ENCODE measurements at places on chromosomes 7 and 10.

DNA sequence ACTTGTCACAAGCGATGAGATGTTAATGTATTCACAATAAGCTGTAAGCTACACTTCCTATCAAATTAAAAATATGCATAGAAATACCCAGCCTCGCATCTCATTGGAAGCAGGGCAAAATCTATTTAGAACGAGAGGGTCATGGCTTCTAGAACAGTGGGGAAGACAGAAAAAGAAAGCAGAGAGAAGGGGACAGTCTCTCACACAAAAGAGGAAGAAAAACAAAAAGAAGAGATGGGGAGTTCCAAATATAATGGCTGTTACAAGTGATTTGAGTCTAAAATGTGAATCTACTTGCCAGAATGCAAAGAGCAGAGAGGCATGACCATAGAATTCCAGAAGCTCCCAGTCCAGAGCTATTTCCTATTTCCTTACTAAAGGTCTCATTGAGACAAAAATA is 13.8 kb downstream of the LRRN3 start:
- H3K4me1 ChIP-seq, result peaks cover 23% of the 10 kb centered on the region
- no peaks in the 10 kb centered on the region for H3K36me3 ChIP-seq
- no peak for DNase-seq
- no peak overlapping the region for H3K4me3 ChIP-seq
- no peaks in the 10 kb centered on the region for H3K27me3 ChIP-seq

DNA sequence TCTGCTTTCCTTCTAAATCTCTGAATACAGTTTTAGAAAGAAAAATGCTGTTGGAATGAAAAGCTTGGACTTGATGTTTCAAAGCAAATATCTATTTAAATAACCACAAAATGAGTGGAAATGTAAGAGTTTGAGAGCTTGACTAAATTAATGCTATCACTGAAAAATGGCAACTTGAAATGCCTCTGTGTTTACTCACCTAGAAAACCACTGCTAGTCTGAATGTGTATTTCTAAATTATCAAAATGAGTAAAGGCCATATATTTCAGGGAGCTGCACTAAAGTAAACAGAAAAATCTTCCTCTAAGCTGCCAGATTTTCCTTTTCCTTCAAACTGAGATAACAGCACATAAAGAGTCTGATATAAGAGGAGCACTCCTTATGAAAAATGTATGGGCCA is 87.9 kb downstream of the DPY19L1 start:
- H3K4me3 ChIP-seq, result no peak overlapping the region
- H3K4me1 ChIP-seq, result peaks cover 7% of the 10 kb centered on the region
- H3K27me3 ChIP-seq, result no peaks in the 10 kb centered on the region
- no peaks in the 10 kb centered on the region for H3K36me3 ChIP-seq

GRCh38 chr7:93799750-93800357 is 90.7 kb downstream of the TFPI2 start:
- DNase-seq, result peak; percentile 44
- no peaks in the 10 kb centered on the region for H3K27me3 ChIP-seq
- H3K36me3 ChIP-seq, result no peaks in the 10 kb centered on the region
- H3K27ac ChIP-seq, result no peak overlapping the region
- no peaks in the 10 kb centered on the region for H3K4me1 ChIP-seq

DNA sequence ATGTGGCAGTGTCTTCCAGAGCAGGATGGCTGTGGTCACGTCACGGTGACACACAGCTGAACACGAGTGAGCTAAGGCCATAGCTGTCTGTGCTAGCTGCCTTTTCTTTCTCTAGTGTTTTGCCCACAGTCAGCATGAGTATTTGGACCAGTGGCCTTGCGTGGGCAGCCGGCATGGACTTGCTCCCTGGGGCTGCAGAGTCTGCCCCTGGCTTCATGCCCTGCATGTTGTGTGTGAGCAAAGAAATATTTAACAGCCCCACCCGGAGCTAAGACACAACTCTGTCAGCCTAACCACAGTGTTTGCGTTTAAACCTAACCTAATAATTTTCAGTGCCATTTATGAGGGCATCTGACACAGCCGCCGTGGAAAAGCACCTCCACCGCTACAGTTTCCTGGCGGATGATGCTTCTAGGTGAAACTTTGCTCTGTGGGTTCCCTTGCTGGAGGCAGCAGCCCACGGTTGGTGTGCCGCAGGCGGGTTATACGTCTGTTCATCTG is 14.6 kb downstream of the CHST12 start:
- H3K4me3 ChIP-seq, result peak overlapping the region; percentile 31
- H3K36me3 ChIP-seq, result no peaks in the 10 kb centered on the region
- H3K4me1 ChIP-seq, result peaks cover 25% of the 10 kb centered on the region
- H3K27ac ChIP-seq, result peak overlapping the region; percentile 90

- H3K4me1 ChIP-seq, result no peaks in the 10 kb centered on the region
- no peak overlapping the region for H3K27ac ChIP-seq
- peaks cover 55% of the 10 kb centered on the region for H3K27me3 ChIP-seq
Measured at GRCh38 chr10:17443707-17444387, 10.5 kb downstream of the ST8SIA6 start.

DNA sequence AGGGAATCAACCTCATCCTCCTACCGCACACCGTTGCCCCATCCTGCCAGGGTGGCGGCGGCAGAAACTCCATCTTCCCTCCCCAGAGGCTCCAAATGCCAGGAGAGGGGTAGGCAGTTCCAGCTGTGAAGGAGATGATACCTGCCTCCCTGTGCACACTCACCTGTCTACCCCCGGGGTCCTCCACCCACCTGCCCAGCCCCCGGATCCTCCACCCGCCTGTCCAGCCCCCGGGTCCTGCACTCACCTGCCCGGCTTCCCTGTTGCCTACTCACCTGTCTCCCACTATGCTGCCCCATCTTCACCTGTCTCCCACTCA is 13.4 kb upstream of the DNAAF5 start:
- H3K27me3 ChIP-seq, result no peaks in the 10 kb centered on the region
- H3K4me1 ChIP-seq, result no peaks in the 10 kb centered on the region
- no peaks in the 10 kb centered on the region for H3K36me3 ChIP-seq
- H3K27ac ChIP-seq, result no peak overlapping the region

- H3K36me3 ChIP-seq, result no peaks in the 10 kb centered on the region
- H3K27ac ChIP-seq, result no peak overlapping the region
- DNase-seq, result no peak
- no peaks in the 10 kb centered on the region for H3K4me1 ChIP-seq
- H3K4me3 ChIP-seq, result no peak overlapping the region
- H3K27me3 ChIP-seq, result no peaks in the 10 kb centered on the region
Measured at GRCh38 chr10:106515206-106515790, 649.2 kb downstream of the SORCS1 start.

GRCh38 chr7:40802497-40802896 is 667.7 kb downstream of the SUGCT start:
- no peaks in the 10 kb centered on the region for H3K27me3 ChIP-seq
- H3K36me3 ChIP-seq, result no peaks in the 10 kb centered on the region
- H3K4me3 ChIP-seq, result no peak overlapping the region
- DNase-seq, result no peak
- H3K27ac ChIP-seq, result no peak overlapping the region
- H3K4me1 ChIP-seq, result peaks cover 31% of the 10 kb centered on the region

GRCh38 chr10:58322072-58322834 is 12.6 kb upstream of the UBE2D1 start:
- no peaks in the 10 kb centered on the region for H3K36me3 ChIP-seq
- no peak overlapping the region for H3K27ac ChIP-seq
- no peak overlapping the region for H3K4me3 ChIP-seq
- no peak for DNase-seq
- no peaks in the 10 kb centered on the region for H3K4me1 ChIP-seq

DNA sequence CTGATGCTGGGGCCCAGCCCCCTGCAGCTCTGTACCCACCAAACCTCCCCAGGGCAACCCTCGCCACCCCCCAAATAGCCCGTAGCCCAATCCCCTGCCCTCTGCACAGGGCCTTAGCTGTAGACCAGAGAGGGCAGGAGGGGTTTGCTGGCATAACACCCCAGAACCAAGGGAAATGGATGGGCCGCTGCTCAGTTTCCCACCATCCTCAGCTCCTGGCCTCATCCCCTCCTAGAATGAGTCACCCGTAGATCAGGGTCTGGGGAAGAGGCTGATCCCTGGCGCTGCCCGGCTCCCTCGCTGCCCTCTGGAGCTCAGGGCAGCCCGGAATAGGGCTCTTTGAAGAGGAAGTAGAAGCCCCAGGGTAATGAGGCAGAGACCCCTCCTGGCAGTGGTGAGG is 31.2 kb downstream of the LDB3 start:
- no peaks in the 10 kb centered on the region for H3K4me1 ChIP-seq
- H3K4me3 ChIP-seq, result no peak overlapping the region
- no peaks in the 10 kb centered on the region for H3K36me3 ChIP-seq
- no peak overlapping the region for H3K27ac ChIP-seq

GRCh38 chr7:141181812-141182211 is 107.9 kb downstream of the TMEM178B start:
- no peaks in the 10 kb centered on the region for H3K4me1 ChIP-seq
- H3K27me3 ChIP-seq, result no peaks in the 10 kb centered on the region
- H3K4me3 ChIP-seq, result no peak overlapping the region
